ENCODE measurements at places on chromosomes 12 and 14. TPM values are rescaled to one million over a fixed set of nuclear protein-coding genes. Genes with fewer than 3 reads are reported as not detected.

- peaks cover 59% of the 10 kb centered on the region for H3K4me1 ChIP-seq
- peaks cover 64% of the 10 kb centered on the region for H3K36me3 ChIP-seq
- H3K27me3 ChIP-seq: no peaks in the 10 kb centered on the region
- peak; percentile 78 for DNase-seq
- H3K27ac ChIP-seq: peak overlapping the region; percentile 93
- peak overlapping the region; percentile 13 for H3K4me3 ChIP-seq
These were observed 6.1 kb downstream of the ERBB3 start for GRCh38 chr12:56086096-56086495.

KLRB1 gene
- 0.87 TPM for total RNA-seq

- H3K4me3 ChIP-seq: no peak overlapping the region
- no peaks in the 10 kb centered on the region for H3K36me3 ChIP-seq
- no peak overlapping the region for H3K27ac ChIP-seq
These were observed 1897.6 kb upstream of the FLRT2 start for GRCh38 chr14:83632375-83632774.

ASPG gene
- total RNA-seq: 0.58 TPM

SIX6 gene
- total RNA-seq: not detected

DNA sequence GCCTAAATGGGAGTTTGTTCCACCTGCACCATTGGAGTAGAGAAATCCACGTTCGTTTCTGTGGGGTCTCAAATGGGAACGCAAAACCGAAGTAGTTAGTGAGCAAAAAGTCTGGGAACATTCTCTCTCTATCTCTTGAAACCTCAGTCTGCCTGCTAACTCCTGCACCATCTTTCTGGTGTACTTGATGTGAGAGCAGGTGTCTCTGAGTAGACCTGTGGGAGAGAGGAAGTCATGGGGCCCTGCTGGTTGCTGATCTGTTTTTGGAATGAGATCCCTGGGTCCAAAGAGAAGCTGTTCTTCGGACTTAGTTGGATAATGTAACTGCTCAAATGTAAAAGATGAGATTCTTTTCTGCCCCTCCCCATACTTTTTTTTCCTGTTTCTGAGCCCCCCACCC lies 57.3 kb downstream of the MAX start:
- peaks cover 50% of the 10 kb centered on the region for H3K36me3 ChIP-seq
- no peaks in the 10 kb centered on the region for H3K27me3 ChIP-seq
- H3K27ac ChIP-seq: no peak overlapping the region
- H3K4me3 ChIP-seq: no peak overlapping the region
- no peak for DNase-seq
- H3K4me1 ChIP-seq: peaks cover 8% of the 10 kb centered on the region

LRR1 gene
- total RNA-seq: 14.7 TPM

CD163L1 gene
- total RNA-seq: 7.6 TPM

PRB2 gene
- total RNA-seq: not detected

GRCh38 chr14:101471723-101472517 lies 89.4 kb upstream of the DIO3 start:
- H3K4me1 ChIP-seq: peaks cover 11% of the 10 kb centered on the region
- H3K27ac ChIP-seq: no peak overlapping the region
- H3K36me3 ChIP-seq: no peaks in the 10 kb centered on the region
- H3K27me3 ChIP-seq: peaks cover 28% of the 10 kb centered on the region
- peak; percentile 17 for DNase-seq
- no peak overlapping the region for H3K4me3 ChIP-seq

GRCh38 chr14:46985529-46986380 lies 334.2 kb upstream of the RPL10L start:
- no peaks in the 10 kb centered on the region for H3K36me3 ChIP-seq
- no peaks in the 10 kb centered on the region for H3K4me1 ChIP-seq
- H3K27ac ChIP-seq: no peak overlapping the region
- H3K4me3 ChIP-seq: no peak overlapping the region
- DNase-seq: no peak

Measured in stomach (tissue), 19 donors.